ENCODE measurements at places on chromosomes 3 and 15.

DNA sequence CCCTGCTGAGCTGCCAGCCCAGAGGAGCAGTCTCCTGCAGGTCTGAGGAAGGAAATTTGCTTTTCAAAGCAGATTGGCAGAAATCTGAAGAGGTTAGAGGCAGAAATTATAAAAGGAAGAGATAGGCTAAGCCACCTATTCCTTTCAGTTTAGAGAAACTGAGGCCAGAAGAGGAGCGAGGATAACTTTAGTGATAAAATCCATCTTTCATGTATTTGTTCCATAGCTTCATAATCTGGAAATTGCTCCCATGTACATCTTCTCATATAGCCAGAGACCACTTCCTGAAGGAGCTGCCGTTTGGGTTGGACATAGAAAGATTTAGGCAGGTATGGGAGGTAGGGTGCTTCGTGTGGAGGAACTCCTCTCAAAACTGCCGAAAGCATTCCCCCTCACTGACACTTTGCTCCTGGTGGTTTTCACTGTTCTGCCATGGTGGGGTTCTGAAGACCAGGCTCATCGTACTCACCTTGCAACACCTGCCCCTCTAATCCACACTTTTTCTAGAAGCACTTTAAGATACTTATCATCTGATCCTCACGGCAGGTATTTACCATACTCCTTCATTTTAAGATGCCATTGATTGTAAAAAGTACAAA is 670 bp upstream of the ACAP2 start:
- no peak for DNase-seq

DNA sequence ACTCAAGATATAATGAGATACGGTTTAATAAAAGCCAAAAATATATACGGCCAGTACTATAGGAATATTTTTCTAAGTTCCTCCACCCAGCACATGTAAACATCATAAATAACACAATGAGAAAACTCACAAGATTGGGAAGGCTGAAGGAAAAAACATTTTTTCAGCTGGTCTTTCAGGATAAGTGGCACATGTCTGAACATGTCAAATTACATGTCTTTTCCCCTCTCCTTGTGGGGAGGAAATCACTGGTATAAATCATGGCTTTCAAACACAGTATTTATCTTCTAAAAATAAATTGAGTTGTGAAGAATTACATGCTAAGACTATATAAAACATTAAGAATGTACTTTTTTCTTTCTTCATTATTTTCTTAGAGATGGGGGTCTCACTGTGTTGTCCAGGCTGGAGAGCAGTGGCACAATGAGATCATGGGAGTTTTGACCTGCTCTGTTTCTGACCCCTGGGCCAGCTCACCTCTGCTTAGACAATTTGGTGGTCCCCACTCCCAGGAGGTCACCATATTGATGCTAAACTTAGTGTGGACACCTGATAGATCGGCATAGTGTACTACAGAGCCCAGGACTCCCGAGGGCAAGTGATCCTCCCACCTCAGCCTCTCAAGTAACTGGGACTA is 32.8 kb downstream of the ETV5 start:
- no peak for DNase-seq

- DNase-seq: no peak
These were observed 801.5 kb upstream of the GBE1 start for GRCh38 chr3:82562896-82563295.

GRCh38 chr15:63600001-63600615 is 2.9 kb downstream of the FBXL22 start:
- no peak for DNase-seq

GRCh38 chr3:151107701-151108100 is 22.2 kb downstream of the MED12L start:
- no peak for DNase-seq

All from activated T-helper 1 cell treated with anti-CD3 and anti-CD28 coated beads, Interleukin-2, amount 50 U/mL, for 16 hours (primary cell).